ENCODE measurements at places on chromosomes 5 and 9.

DNA sequence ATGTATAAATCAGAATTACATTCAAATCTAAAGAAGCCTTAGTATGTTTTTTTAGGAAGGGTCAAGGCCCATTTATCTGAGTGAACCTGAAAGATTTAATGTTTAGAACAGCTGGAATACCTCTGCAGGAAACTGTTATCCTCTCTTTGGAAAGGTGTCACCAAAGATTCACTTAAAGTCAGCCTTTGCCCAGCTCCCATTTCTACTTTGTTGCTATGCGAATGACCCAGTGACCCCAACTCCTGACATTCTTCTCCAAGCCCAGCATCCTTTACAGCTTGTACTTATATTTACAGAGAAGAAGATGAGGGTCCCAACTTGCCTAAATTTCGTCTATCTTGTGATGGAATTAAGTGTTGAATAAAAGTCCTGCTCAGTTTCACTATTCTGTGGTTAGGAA, 1198.6 kb downstream of the CDH12 start:
- no peak for DNase-seq
- no peaks in the 10 kb centered on the region for H3K36me3 ChIP-seq
- H3K4me1 ChIP-seq, result no peaks in the 10 kb centered on the region
- H3K27me3 ChIP-seq, result no peaks in the 10 kb centered on the region

GRCh38 chr9:93200989-93201334, 17.0 kb downstream of the WNK2 start:
- no peaks in the 10 kb centered on the region for H3K27me3 ChIP-seq
- peaks cover 94% of the 10 kb centered on the region for H3K4me1 ChIP-seq
- no peaks in the 10 kb centered on the region for H3K36me3 ChIP-seq
- DNase-seq, result no peak

- no peaks in the 10 kb centered on the region for H3K27me3 ChIP-seq
- no peak overlapping the region for H3K27ac ChIP-seq
- H3K4me1 ChIP-seq, result peaks cover 5% of the 10 kb centered on the region
- no peaks in the 10 kb centered on the region for H3K36me3 ChIP-seq
Measured at GRCh38 chr5:168132241-168132641, 159.2 kb upstream of the WWC1 start.

- H3K4me1 ChIP-seq, result no peaks in the 10 kb centered on the region
- no peak overlapping the region for H3K27ac ChIP-seq
- peaks cover 79% of the 10 kb centered on the region for H3K36me3 ChIP-seq
- no peak for DNase-seq
- no peaks in the 10 kb centered on the region for H3K27me3 ChIP-seq
Measured at GRCh38 chr9:125361837-125362531, 100.4 kb downstream of the GAPVD1 start.

DNA sequence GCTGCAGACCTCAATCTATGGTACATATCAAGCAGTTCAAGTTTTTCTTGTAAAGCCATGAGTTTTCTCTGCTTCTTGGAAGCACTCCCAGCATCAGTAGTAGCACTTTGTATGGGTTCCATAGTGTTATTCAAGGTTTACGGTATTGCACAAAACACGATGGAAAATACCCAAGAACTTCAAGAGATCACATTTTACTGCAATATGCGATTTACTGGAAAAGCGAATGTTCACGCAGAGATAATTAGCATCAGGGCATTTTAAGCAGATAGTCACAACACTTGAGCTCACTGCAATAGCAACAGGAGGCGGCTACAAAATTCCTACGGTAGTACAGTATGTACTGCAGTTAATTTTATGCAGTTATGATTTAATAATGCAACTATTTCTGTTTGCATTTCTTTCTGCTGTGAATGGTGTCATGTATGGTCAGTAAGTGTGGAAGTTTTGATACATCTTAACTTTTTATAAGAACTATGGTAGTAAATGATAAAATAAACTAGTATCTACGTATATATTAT, 200.8 kb downstream of the SMARCA2 start:
- no peak for DNase-seq
- no peaks in the 10 kb centered on the region for H3K27me3 ChIP-seq
- no peak overlapping the region for H3K27ac ChIP-seq
